ENCODE measurements at places on chromosomes 13 and 19.

DNA sequence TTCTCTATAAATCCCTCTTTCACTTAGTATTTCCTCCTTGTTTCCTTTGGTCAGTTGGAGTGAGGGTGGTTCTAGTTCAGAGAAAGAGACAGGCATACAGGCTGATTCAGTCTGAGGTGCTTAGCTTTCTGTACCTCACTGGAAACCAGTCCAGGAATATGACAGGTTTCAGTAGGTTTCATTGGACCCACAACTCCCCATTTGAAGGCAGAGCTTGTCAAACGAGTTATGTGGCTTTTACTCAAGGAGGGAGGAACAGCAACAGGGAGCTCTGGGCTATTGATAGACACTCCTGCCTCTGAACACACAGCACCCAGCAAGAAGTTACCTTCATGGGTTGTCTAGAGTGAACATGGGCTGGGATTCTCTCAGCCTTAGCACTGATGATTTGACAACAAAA, 14.5 kb downstream of the ACTN4 start:
- no peak for DNase-seq

DNA sequence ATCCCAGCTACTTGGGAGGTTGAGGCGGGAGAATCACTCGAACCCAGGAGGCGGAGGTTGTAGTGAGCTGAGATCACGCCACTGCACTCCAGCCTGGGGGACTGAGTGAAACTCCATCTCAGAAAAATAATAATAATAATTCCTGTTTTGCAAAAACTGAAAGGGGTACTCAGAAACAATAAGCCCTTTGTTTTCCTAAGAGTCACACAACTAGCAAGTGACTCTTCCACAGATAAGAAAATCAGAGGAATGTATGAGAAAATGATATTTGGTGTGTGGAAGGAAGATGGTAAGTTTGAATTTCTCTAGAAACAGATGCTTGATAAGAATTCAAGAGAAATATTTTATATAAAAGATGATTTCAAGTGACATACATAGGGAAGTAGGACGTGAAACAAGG, 35.1 kb downstream of the SYDE1 start:
- DNase-seq: no peak

GRCh38 chr19:49114630-49115363, 627 bp downstream of the LIN7B start:
- DNase-seq: no peak

DNA sequence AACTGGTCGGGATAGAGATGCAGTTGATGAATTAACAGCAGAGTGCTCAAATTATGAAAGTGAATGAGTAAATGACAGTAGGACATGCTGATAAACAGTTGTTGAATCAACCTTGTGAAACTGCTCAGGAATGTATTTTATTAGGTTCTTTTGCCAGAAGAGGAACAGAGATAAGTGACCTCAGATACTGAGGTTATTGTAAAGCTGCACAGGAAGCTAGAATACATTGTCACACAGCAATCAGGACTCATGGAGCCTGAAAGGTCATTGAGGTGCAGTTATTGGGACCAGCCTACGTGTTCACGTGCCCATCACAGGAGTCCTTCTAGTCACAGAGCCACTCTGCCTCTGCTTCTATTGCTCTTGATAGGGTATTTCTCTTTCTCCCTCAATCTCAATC, 47.5 kb upstream of the MED4 start:
- DNase-seq: no peak

DNA sequence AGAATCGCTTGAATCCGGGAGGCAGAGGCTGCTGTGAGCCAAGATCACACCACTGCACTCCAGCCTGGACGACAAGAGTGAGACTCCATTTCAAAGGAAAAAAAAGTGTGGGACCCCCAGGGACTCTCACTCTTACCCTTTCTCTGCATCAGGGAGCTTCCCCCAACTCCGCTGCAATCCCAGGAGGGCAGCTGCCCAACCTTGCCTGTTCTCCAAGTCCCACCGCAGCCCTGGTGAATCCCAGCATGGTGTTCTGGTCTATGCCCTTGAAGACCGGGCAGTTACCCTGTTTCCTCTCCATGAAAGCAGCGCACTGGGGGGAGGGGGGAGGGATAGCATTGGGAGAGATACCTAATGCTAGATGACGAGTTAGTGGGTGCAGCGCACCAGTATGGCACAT, 35.7 kb upstream of the DPRX start:
- no peak for DNase-seq

DNA sequence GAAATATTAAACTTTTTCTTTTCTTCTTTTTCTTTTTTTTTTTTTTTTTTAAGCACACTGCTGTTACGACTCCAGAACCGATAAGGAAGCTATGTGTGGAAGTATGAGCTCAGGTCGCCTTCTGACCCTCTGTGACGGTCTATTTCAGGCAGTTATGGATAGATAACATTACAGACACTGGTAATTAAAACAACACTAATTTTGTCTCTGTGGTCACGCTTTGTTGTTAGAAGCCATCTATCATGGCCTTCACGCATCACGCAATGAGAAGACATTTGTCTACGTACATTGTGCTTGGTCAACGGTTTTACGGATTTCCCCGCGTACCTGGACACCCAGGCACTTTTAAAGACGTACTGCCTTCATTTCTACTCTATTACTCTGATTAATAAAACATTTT, 306.0 kb upstream of the ZNF507 start:
- DNase-seq: no peak

GRCh38 chr19:42241279-42241678, 1.1 kb downstream of the GSK3A start:
- DNase-seq: no peak

DNA sequence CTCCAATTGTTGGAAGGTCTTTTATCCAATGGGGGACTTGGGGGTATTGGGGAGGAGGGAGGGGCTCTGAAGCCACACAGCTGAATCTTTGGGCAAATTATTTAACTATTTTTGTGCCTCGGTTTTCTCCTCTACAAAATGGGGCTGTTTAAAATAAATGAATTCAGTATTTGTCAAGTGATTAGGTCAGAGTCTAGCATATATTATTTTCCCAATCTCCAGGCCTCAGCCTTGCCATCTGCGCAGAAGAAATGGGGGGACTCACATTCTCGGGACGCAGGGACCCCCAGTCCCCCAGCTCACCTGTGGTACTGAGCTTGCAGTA, 1.5 kb downstream of the TLE5 start:
- no peak for DNase-seq

GRCh38 chr13:21034603-21035191, 26.7 kb downstream of the LATS2 start:
- DNase-seq: no peak

GRCh38 chr13:99484473-99484872, 16.8 kb upstream of the TM9SF2 start:
- DNase-seq: no peak

DNA sequence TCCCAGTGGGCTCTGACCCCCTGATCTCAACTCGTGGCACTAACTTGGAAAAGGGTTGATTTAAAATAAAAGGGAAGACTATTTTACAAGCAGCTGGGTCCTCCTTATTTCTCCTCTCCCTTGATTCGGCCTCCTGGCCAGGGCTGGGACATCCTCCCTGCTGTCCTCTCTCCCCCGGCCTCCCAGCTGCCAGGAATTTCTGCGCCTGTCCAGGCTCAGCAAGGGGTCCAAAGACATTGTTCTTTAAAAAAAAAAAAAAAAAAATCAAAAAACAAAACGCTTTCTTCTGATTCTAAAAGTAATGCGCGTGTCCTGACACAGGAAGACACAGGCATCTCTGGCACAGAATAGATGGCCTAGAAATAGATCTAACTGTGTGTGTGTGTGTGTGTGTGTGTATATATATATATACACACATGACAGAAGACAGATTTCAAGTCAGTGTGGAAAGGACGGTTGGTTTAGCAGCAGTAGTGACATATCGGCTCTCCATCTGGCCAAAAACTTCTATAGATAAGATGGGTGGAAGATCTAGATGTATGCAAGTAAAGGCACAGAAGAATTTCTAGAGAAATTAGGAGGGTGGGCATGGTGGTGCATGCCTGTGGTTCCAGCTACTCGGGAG, 12.3 kb upstream of the LENG8 start:
- DNase-seq: no peak

DNA sequence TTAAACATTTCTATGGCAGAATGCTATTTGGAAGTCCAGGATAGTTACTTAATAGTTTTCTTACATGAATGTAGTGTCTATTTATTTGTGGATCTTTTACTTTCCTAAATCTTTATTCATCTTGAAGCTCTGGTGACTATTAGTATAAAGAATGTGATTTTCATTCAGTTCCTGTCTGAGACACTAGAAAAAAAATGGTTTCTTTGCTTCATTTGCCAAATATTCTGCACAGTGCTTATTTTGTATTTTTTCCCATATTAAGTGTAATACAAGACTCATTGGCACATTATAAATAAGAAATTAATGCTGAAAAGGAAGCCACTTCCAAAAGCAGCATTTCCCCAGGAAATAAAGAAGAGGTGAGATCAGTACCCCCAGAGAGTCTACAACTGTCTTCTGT, 109.8 kb downstream of the POSTN start:
- no peak for DNase-seq

DNA sequence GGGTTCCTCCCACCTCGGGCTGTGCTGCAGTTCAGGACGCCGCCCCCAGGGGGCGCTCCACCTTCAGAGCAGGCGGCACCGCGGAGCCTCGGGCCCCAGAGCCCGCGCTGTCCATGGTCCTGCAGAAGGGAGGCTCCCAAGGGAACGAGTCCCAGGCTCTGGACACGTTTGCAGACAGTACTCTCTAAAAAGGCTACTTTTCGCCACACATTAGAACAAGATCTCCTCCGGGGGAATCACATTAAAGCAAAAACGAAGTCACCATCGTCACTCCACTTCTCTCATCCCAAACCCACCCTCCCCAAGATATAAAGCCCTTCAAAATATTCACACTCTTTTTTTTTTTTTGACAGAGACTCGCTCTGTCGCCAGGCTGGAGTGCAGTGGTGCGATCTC, 4.6 kb upstream of the SIGLEC10 start:
- peak; percentile 90 for DNase-seq

- DNase-seq: no peak
These were observed 172.9 kb downstream of the KCTD12 start for GRCh38 chr13:76713280-76713679.

- no peak for DNase-seq
These were observed 1.0 kb upstream of the KDM4B start for GRCh38 chr19:4967738-4968461.

GRCh38 chr19:17579661-17580244, 24.3 kb downstream of the COLGALT1 start:
- no peak for DNase-seq

DNA sequence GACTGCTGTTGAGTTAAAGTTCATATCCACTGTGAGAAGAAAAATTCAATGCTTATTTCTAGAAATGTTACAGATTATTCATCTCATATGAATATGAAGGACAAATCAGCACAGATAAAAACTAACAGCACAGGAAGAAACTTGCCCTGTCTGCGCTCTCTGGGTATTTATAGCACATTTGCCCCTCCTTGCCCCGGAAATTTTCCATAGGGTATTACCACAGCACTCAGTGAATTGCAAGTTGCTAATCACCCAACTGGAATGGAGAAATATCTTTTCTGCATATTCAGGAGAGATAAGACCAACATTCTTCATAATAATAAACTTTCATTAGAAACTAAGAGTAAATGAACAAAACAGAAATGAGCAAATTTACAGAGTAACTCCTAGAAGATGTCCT, 318.0 kb upstream of the KLF12 start:
- no peak for DNase-seq

DNA sequence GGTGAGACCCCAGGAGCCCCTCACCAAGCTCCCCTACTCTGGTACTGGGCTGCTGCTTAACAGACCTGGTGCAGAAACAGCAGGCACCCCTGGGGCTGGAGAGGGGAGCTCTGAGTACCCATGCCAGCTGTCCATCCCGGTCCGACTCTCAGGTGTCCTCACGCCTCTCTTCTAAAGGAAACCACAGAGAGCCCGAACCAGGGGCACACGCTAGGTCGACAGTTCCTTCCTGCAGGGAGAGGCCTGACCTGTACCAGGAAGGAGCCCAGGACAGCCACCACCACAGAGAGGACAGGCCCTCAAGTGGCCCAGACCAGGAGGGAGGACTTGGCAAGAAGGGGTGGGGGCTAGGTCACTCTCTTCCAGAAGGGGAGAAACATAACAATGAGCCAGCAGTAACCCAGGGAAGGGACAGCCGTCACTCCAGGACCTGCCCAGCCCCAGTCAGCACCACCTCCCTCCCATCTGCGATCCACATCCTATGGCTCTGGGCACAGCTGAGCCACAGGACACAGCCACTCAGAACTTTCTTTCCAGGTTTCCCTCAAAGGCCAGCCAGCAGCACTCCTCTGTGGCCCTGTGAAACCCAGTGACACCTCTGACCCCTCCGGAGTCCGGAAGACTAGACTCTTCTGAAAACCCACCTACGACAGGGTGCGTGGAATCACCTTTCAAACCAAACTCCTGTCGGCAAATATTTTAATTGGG, 13.0 kb upstream of the SLC35E1 start:
- DNase-seq: no peak

- no peak for DNase-seq
These were observed 1576.5 kb downstream of the PCDH9 start for GRCh38 chr13:65653613-65654012.

DNA sequence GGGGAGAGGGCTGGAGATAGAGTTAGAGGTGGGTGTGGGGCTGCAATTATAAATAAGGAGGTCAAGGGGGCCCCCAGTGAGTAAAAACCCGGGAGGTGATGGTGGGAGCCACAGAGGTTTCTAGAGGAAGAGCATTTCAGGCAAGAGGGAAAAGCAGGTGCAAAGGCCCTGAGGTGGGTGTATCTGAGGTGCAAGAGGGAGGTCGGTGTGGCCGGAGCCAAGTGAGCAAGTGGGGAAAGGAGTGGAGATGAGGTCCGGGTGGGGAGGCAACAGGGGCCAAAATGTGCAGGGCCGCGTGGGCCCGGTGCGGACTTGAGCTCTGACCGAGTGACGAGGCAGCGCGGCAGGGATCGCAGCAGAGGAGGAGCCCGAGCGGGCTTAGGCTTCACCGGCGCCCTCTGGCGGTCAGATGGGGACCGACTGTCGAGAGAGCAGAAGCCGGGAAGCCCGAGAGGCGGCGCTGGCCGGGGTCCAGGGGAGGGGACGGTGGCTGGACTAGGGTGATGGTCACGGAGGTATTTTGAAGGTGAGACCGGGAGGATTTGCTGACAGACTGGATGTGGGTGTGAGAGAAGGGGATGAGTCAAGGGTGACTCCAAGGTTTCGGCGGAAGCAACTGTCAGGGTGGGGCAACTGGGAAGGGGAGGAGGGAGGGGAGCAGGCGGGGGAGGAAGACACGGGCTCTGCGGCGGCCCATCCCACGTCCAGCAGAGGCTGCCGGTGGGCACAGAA, 17.7 kb upstream of the SPACA4 start:
- peak; percentile 75 for DNase-seq

DNA sequence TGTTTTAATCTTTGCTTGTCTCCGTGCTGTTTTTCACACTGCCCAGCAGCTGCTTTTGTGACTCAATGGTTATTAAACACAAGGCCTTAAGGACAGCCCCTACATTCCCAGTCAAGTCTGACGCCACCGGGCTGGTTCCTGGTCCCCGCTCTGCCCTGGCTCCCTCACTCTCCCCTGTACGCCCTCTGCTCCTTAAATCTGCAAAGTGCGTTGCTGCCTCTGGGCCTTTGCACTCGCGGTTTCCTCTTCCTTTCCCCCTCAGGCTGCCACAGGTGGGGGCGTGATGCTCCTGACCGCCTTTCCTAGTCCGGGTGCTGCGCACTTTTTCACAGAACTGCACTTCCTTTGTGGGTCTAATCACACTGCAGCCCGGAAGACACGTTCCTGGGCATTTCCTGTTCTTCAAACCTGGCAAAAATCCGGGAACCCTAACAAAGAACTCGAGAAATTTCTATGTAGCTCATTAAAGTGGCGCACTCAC, 25.6 kb downstream of the NOSIP start:
- DNase-seq: no peak

GRCh38 chr19:17455308-17456123, 5.2 kb downstream of the NXNL1 start:
- DNase-seq: no peak

All from stimulated activated CD4-positive, alpha-beta T cell treated with anti-CD3 and anti-CD28 coated beads, Interleukin-12 subunit alpha, Interleukin-12 subunit beta, amount 100 ng/mL, for 48 hours (primary cell).